ENCODE measurements at places on chromosomes 12 and 14. TPM values are rescaled to one million over a fixed set of nuclear protein-coding genes. Genes with fewer than 3 reads are reported as not detected.

DNA sequence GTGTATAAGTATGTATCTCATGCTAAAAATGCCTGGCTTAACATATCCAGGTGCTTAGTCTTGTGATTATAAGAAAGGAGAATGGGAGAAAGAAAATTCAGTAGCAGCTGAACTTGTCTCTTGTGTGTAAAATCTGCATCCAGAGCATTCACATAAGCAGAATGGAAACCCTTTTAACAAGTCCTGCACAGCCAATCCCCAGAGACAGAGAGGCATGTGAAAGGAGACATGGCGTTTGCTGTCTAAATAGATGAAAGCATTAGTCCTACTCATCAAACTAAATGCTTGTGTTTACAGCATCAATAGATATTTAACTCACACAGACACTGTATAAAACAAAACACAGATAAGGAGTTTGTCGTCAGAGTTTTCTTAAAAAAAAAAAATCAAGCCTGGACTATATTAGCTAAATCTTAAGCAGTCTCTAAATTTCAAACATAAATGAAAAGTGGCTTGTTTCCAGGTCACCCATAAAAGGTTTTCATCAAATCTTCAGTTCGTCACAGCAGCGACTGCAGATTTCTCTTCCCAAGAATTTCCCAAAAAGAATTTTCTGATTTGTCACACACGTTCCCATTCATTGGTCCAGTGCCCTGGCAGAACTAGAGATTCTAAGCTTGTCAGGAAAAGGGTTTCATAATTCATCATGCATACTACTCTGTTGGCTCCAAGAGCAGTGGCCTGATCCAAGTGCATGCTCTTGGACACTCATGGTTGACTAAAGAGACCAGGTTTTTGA is 249.2 kb downstream of the BTG1 start:
- no peaks in the 10 kb centered on the region for H3K27me3 ChIP-seq
- no peaks in the 10 kb centered on the region for H3K36me3 ChIP-seq
- H3K4me1 ChIP-seq = no peaks in the 10 kb centered on the region

DNA sequence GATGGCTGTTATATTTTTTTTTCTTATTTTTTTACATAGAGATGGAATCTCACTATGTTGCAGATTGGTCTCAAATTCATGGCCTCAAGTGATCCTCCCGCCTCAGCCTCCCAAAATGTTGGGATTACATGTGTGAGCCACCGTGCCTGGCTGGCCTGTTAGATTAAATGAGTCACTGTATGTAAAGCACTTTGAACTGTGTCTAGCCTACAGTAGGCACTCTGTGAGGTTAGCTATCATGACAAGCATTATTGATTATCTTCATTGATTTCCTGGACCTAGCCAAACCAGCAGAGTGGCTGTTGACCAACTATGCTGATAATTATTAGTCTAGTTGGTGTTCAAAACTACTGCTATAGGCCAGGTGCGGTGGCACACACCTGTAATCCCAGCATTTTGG is 42.6 kb downstream of the ARF6 start:
- H3K27me3 ChIP-seq = no peaks in the 10 kb centered on the region
- no peak for DNase-seq

DNA sequence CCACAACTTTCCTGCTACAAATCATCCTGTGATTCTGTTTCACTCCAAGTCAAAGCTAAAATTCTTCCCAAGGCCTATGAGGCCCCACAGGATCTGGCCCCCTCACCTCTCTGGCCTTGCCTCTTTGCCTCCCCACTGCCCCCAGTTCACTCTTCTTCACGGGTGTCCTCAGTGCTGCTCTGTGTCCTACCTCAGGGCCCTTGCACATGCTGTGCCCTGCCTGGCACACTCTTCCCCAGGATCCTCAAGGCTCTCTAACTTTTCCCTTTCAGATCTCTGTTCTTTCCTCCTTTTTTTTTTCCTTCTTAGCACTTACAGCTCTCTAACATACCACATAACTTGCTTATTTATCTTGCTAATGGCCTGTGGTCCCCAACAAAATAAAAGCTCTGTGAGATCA is 29.2 kb downstream of the RASAL1 start:
- no peaks in the 10 kb centered on the region for H3K4me1 ChIP-seq
- H3K36me3 ChIP-seq = no peaks in the 10 kb centered on the region
- no peak for DNase-seq
- no peak overlapping the region for H3K27ac ChIP-seq

The CD27 gene
- 4.3 TPM for total RNA-seq

DNA sequence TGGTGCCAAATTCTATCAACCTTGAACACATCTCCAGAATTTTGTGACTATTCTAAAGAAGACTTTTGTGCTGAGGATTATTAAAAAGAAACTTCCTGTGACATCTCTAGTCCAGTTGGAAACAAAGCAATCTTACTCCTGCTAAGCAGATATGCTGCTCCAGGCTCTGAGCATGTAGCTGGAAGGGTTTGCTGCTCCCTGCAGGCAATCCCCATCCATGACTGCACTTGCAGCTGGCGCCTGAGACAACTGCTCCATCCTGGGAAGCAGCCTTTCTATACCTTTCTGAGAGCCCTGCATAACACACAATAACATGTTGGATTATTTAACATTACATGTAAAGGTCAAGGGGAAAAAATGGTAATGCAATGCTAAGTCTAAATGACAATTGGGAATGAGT is 105.1 kb downstream of the NDUFA12 start:
- H3K4me3 ChIP-seq = no peak overlapping the region
- no peak overlapping the region for H3K27ac ChIP-seq
- H3K36me3 ChIP-seq = no peaks in the 10 kb centered on the region
- H3K27me3 ChIP-seq = no peaks in the 10 kb centered on the region
- no peaks in the 10 kb centered on the region for H3K4me1 ChIP-seq
- DNase-seq = no peak

The PRB2 gene
- not detected for total RNA-seq

- no peak overlapping the region for H3K27ac ChIP-seq
- no peaks in the 10 kb centered on the region for H3K36me3 ChIP-seq
- no peak overlapping the region for H3K4me3 ChIP-seq
- H3K27me3 ChIP-seq = no peaks in the 10 kb centered on the region
- no peaks in the 10 kb centered on the region for H3K4me1 ChIP-seq
These were observed 1284.3 kb upstream of the TMEM132C start for GRCh38 chr12:126982707-126983106.

- H3K4me1 ChIP-seq = no peaks in the 10 kb centered on the region
- no peaks in the 10 kb centered on the region for H3K36me3 ChIP-seq
- H3K27me3 ChIP-seq = no peaks in the 10 kb centered on the region
- H3K4me3 ChIP-seq = no peak overlapping the region
- H3K27ac ChIP-seq = no peak overlapping the region
These were observed 1489.4 kb downstream of the AACS start for GRCh38 chr12:126554625-126555024.

DNA sequence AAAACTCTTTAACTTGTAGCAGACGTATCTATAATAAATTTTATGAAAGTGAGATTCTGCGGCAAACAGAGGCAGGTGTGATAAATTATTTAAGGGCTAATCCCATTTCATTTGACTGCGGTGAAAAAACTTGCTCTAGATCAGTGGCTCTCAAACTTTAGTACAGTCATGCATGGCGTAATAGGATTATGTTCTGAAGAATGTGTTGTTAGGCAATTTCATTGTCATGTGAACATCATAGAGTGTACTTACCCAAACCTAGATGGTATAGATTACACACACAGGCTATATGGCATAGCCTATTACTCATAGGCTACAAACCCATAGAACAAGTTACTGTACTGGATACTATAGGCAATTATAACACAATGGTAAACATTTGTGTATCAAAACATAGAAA is 83.7 kb downstream of the HEATR5A start:
- H3K27me3 ChIP-seq = no peaks in the 10 kb centered on the region
- no peak overlapping the region for H3K27ac ChIP-seq
- H3K4me3 ChIP-seq = no peak overlapping the region
- no peaks in the 10 kb centered on the region for H3K4me1 ChIP-seq
- no peak for DNase-seq
- no peaks in the 10 kb centered on the region for H3K36me3 ChIP-seq

GRCh38 chr12:79288911-79289310 is 401.9 kb downstream of the PAWR start:
- no peak overlapping the region for H3K27ac ChIP-seq
- H3K4me1 ChIP-seq = no peaks in the 10 kb centered on the region
- no peak overlapping the region for H3K4me3 ChIP-seq
- H3K27me3 ChIP-seq = no peaks in the 10 kb centered on the region
- no peak for DNase-seq
- H3K36me3 ChIP-seq = no peaks in the 10 kb centered on the region

- no peaks in the 10 kb centered on the region for H3K36me3 ChIP-seq
- no peaks in the 10 kb centered on the region for H3K27me3 ChIP-seq
- no peak for DNase-seq
- H3K27ac ChIP-seq = no peak overlapping the region
- H3K4me1 ChIP-seq = no peaks in the 10 kb centered on the region
These were observed 174.5 kb upstream of the CNOT2 start for GRCh38 chr12:70068743-70069142.

- H3K27ac ChIP-seq = no peak overlapping the region
- H3K36me3 ChIP-seq = no peaks in the 10 kb centered on the region
- H3K4me1 ChIP-seq = no peaks in the 10 kb centered on the region
- DNase-seq = no peak
- H3K27me3 ChIP-seq = no peaks in the 10 kb centered on the region
These were observed 12.0 kb upstream of the AMN start for GRCh38 chr14:102910442-102910841.

The RNU4-1 gene
- total RNA-seq = under 0.01 TPM

DNA sequence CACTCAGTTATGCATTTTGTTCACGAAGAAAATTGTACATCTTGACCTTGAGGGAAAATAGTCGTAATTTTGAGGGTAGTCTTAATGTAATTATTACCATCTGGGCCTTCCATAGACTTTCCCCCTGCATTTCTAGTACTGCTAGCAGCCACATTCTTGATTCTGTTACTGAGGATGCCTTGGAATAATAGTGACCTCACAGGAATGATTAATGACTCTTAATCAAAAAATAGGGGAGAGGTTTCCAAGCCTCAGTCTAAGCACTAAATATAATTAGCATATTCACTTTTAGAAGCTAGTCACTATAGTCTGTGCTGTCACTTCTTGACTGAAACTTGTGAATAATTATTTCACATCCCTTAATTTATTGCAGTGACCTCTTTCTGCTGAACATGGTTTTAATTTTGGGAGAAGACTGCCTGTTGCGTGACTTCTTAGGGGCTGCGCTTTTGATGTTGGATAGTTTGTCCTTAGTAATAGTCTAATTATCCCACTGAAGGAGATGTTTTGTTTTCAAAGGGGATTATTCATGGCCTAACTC is 400.5 kb downstream of the ADAMTS20 start:
- no peak overlapping the region for H3K27ac ChIP-seq
- no peak for DNase-seq
- H3K4me1 ChIP-seq = no peaks in the 10 kb centered on the region
- no peaks in the 10 kb centered on the region for H3K36me3 ChIP-seq
- no peak overlapping the region for H3K4me3 ChIP-seq

GRCh38 chr14:54803396-54803795 is 99.2 kb downstream of the GCH1 start:
- no peaks in the 10 kb centered on the region for H3K27me3 ChIP-seq
- H3K27ac ChIP-seq = no peak overlapping the region
- no peaks in the 10 kb centered on the region for H3K4me1 ChIP-seq
- no peaks in the 10 kb centered on the region for H3K36me3 ChIP-seq

The GNG2 gene
- total RNA-seq = 12.1 TPM

DNA sequence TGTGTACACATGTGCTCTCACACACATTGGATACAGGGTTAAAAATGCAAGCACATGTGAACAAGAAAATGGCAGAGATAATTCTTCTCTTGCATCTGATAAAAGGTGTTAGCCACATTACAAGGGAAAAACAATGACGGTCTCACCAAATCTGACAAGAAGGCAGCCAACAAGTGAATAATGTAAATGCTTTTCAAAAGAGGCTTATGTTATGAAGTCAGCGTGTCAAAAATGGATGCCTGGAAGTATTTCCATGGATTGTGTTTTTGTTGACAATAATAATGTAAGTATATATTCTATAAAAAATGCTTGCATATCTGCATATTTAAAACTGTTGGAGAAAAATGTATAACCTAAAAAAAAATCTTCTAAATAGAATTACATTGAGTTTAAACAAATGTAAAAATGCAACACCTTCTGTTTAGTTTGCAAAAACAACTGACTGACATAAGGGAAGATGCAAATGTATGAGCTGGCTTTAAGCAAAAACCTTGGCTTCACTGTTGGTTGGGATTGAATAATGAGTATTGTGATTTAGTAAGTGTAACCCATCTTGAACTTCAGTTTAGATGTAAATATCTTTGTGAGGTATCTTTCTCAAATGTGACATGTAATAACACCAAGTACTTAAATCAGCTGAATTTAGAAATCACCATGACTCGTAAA is 424.9 kb downstream of the PDZRN4 start:
- no peaks in the 10 kb centered on the region for H3K27me3 ChIP-seq
- H3K36me3 ChIP-seq = no peaks in the 10 kb centered on the region
- H3K4me1 ChIP-seq = no peaks in the 10 kb centered on the region
- no peak for DNase-seq
- no peak overlapping the region for H3K27ac ChIP-seq

The HOMEZ gene
- total RNA-seq = 10.8 TPM

GRCh38 chr12:10554228-10554755 is 48.6 kb downstream of the EIF2S3B start:
- H3K27ac ChIP-seq = no peak overlapping the region
- no peak for DNase-seq
- no peak overlapping the region for H3K4me3 ChIP-seq
- no peaks in the 10 kb centered on the region for H3K36me3 ChIP-seq
- no peaks in the 10 kb centered on the region for H3K27me3 ChIP-seq

DNA sequence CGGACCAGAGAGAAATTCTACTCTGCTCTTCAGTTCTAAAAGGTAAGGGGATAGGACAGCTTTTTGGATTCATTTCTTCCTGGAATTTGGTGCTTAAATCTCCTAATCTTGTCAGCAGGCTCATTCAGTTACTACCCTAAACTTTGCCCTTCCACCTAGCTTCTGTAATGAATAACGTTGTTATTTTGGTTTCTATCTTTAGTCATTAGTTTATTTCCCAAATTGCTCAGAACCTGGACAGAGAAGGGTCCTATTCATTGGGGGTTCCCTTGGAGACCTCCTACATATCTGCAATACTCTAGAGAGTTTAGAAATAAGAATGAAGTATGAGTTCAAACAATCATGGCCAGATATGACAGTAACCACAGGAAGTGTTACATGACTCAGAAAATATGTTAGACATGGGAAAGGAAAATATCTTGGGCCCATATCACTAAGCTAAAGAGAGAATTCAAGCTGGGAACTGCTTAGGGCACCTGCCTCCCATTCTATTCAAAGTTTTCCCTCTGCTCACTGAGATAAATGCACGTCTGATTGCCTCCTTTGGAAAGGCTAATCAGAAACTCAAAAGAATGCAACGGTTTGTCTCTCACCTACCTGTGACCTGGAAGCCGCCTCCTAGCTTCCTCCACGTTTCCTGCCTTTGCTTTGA is 87.9 kb downstream of the GAS2L3 start:
- no peaks in the 10 kb centered on the region for H3K36me3 ChIP-seq
- no peaks in the 10 kb centered on the region for H3K4me1 ChIP-seq
- H3K4me3 ChIP-seq = no peak overlapping the region
- H3K27me3 ChIP-seq = no peaks in the 10 kb centered on the region

GRCh38 chr12:114852976-114853529 is 169.1 kb upstream of the TBX3 start:
- no peak overlapping the region for H3K4me3 ChIP-seq
- H3K4me1 ChIP-seq = no peaks in the 10 kb centered on the region
- no peak for DNase-seq
- no peak overlapping the region for H3K27ac ChIP-seq
- no peaks in the 10 kb centered on the region for H3K27me3 ChIP-seq
